ENCODE measurements at places on chromosomes 7 and 10. TPM values are rescaled to one million over a fixed set of nuclear protein-coding genes. Genes with fewer than 3 reads are reported as not detected.
A peak's percentile ranks its signal among the peaks of the same experiment; 100 is the strongest.

Gene CHCHD3
- 32.6 TPM for total RNA-seq

Gene OR6B1
- not detected for total RNA-seq

Gene TBX20
- total RNA-seq: not detected

DNA sequence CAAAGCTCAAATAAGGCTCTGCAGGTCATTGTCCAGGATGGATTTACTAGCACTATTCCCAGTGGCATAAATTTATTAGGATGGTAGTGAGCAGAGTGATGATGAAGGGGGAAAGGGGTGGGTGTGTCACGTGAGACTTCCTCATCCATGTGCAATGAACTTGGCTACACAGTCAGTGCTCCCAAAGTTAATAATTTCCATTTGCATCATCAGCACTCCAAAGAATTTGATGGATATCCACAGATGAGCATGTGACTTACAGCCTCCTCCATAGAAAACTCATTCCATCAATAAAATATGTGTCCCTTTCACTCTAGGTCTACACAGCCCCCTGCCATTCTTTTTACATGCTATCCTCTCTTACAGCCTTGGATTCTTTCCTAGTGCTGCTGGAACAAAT, 142.6 kb upstream of the PLPP4 start:
- DNase-seq: no peak

GRCh38 chr7:135943134-135943879, 33.9 kb downstream of the MTPN start:
- DNase-seq: no peak

Gene AOAH
- 6.2 TPM for total RNA-seq

Gene CAPZA2
- total RNA-seq: 53.1 TPM

DNA sequence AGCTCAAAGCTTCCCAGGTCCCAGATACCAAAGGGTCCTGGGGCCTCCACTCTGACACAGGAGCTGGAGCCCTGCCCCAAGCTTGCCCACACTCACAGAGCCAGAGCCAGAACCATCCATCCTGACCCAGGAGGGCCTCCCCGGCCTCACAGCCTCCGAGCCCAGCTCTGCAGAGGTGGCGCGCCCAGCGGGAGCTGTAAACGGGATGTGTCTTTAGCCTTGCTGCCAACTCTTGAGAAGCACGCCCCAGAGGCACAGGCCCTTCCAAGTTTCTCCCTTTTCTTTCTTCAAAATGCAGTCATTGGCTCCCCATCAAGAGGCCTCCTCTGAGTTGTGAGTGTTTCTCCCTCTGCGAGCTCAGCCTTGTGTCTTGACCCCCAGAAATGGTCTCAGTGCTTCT, 75.0 kb downstream of the PDGFA start:
- DNase-seq: no peak

DNA sequence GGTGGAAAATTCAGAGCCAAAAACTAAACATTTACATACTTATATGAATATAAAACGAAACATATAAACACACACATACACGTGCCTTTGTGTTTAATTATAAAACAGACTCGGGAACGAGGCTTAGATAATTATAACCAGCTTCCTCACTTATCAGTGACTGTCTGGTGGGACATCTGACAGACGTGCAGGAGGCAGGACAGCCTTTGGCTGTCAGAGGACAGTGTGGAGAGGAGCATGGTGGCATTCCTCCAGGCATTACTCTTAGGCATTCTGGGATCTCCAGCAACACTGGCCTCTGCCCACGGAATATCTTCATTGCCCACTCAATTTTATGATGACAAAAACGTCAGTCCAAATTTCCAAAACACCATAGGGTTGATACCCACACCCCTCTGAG, 262.2 kb upstream of the NFE2L3 start:
- DNase-seq: no peak

- DNase-seq: no peak
These were observed 22.3 kb downstream of the ZNF783 start for GRCh38 chr7:149284343-149284742.

- DNase-seq: no peak
These were observed 96.4 kb downstream of the EBF3 start for GRCh38 chr10:129867631-129868179.

- no peak for DNase-seq
These were observed 98.9 kb downstream of the WDR11 start for GRCh38 chr10:120950051-120950561.

GRCh38 chr7:104133238-104133637, 74.6 kb downstream of the ORC5 start:
- no peak for DNase-seq

DNA sequence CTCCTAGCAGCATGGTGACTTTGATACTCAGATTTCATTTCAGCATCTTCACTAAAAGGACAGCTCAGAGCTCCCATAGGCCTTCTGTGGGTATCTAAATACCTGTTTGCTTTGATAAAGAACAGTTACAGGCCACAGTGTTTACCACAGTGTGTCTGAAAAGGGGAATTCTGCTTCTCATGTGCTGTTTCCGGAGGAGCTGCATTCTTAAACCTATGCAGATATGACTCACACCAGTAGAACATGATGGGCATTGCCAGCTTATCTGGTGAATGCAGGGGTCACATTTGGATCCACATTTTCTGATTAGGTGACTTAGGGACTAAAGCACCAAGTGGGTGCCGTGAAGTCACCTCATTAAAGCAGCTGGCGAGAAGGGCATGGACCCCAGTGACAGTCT, 52.6 kb downstream of the TRRAP start:
- DNase-seq: no peak

DNA sequence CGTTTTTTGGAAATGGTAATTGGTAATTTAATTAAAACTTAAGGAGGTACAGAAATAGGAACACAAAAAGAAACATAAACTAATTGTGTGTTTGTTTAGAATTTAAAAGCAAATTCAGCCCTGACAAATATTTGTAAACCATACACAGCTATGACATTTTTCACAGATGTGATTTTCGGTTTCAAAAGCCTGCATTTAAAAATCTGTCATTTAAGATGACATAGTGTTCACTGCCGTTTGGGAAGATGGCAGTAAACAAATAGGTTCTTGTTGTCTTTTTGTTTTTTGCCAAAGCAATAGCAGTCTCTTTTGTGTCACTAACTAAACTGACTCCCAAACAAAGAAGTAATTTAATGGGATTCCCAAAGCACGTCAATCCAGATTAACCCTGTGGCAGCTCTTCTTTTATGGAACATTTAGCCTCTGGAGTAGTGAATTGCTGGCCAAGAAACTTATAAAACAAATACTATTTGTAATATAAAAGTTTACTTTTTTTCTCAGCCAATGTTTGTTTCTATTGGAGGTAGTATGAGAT, 697.6 kb downstream of the PHTF2 start:
- no peak for DNase-seq

DNA sequence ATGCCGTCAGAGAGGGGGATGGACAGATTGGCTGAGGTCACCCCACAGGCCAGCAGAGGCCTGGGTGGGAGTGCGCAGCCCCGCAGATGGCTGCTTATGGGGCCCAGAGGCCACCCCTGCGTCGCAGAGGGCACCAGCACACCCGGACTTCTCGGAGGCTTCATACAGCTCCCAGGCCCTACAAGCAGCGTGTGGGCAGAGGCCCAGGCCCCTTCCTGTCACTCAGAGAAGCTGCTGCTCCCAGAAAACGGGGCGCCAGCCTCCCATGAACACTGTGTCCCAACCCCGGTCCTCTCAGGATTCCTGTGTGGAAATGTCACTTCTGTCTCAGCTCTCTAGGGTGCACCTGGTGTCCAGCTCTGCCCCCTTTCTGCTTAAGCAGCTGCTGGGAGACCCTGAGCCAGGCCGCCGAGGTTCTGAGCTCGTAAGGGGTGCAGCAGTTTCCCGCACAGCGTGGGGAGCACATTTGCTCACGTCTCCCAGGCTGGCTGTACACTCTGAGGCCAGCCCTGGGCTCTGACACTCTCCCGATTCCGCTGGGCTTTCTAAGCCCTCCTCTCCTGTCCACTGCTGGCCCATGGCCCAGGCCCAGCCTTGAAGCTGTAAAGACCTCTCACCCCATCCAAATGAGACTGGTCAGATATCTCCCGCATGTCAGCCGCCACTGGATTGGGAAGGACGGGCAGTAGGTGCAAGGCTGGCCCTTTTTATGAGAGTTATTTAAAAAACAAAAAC, 6.8 kb downstream of the GPR146 start:
- DNase-seq: no peak

GRCh38 chr7:137603043-137603442, 243.7 kb downstream of the DGKI start:
- no peak for DNase-seq

DNA sequence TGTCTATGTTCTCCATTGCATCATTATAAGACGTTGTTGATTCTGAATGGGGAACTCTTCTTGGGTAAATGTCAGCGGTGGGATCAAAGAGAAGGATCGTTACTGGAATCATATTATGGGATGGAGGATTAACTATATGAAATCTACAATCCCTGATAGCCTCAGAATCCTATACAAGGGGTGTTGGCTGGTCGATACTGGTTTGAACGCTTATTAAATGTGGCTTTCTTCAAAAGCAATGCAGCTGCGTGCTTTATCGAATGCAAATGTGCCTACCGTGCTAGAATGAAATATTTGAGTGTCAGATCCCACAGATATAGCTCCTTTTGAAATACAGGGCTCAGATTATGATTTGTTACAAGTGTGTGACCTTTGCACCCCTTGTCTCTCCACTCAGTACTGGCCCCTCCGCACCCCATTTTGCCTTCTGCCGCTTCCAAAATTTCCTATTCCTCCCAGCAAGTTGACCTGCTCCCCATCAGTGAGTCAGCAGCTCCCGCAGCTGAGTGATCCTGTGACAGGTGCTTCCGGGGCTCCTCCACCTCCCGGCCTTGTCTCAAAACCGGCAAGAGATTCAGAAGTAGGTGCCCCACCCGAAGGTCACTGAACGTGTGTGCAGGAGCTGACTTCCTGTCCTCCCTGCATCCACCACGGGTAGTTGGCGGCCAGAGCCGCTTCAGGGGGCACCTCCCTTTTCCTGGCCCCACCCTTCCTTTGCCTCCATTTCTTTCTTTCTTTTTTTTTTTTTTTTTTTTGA, 76.6 kb downstream of the PTPRE start:
- DNase-seq: no peak

DNA sequence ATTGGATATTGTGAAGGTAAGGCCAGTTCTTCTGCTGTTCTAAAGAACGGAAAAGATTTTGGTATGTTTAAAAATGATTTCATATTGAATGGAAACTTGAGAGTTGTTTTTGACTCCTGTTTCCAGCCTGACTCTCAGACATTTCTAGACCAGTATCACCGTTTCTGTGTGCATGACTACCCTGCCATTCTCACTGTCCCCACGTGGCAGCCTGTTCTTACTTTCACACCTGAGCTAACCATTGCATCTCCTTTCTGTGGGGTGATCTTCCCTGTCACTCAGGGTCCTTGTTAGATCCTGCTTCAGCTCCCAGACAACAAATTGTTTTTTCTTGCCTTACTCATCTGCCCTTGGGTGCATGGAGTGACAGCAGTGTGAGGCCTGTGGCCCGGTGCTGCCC, 38.9 kb downstream of the GLRX3 start:
- no peak for DNase-seq

Gene OR9A2
- total RNA-seq: not detected

Gene CEP55
- not detected for total RNA-seq

GRCh38 chr7:95723583-95724180, 48.7 kb upstream of the DYNC1I1 start:
- peak; percentile 39 for DNase-seq

Gene ABCA13
- total RNA-seq: under 0.01 TPM

- DNase-seq: no peak
These were observed 26.6 kb upstream of the PURB start for GRCh38 chr7:44911911-44912310.

Gene SPDYE11
- total RNA-seq: not detected

Gene CTBP2
- total RNA-seq: 49.0 TPM

DNA sequence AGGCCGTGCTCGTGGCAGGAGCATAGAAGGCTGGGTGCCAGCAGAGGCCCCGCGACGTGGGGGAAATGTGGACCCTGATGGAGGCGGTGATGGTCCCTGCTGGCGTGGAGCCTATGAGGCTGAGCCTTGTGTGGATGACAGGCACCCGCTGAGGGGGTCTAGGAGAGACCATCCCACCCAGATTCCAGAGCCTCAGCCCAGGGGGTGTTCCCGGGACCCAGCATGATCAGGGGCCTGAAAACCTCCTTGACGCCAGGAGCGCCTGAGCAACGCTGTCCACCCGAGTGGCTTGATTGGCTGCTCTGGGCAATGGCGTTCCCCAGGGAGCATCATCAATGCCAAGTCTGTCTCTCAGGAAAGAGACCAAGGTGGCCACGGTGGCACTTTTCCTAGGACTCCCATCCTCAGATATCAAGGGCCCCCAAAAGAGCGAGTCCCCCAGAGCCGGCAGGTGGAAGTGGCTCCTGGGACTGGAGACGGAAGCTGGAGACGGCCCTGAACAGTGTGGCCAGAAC, 61.1 kb downstream of the PWWP2B start:
- no peak for DNase-seq

DNA sequence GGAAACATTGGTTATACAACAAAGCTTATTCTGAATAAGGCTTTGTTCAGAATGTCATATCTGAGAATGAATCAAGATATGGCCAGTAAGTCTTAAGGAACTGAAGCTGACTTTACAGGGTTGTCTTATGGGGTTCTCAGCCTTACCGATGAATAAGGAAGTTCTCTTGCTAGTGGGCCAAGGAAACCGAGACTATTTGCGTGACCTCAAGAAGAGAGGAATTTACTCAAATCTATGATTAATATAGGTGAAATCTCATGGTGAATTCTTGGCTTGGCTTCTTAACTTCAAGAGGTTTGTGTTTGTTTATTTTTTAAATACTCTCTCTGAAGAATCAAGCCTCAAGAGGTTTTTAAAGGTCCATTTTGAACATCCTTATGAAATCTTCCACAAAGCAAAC, 4.7 kb upstream of the MRLN start:
- no peak for DNase-seq

Gene CREB5
- total RNA-seq: 25.7 TPM

- no peak for DNase-seq
These were observed 84.9 kb upstream of the TCERG1L start for GRCh38 chr10:131396121-131397050.

Gene CFAP58
- 0.26 TPM for total RNA-seq

DNA sequence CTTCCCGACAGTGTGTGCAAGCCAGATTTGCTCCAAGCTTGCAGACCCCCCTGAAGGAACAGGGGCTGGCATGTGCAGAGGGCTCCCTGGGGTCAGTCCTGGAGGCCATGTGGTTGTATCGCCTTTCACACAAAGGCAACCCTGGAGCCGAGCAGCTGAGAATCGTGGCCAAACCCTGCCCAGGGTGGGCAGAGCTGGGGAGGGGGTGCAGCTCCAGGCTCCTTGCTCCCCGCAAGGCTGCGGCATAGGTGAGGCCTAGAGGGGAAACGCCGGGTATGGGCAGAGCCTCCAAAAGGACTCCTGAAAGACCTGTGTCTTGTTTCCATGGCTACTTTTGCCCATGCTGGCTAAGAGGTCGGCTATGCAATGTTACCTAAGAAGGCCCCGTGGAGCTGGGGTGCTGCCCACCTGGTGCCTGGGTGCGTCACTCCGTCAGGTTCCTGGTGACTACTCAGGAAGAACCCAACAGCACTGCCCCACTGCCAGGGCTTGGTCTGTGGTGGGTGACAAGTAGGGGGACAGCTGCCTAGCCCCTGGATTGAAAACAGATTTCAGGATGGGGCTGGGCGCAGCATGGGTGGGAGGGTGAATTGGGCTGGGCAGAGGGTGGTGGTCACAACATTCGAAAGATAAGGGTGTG, 171.0 kb upstream of the SHH start:
- DNase-seq: no peak

Data from body of pancreas (tissue), 4 donors.